ENCODE measurements at places on chromosomes 2 and 18.
A peak's percentile ranks its signal among the peaks of the same experiment; 100 is the strongest.

DNA sequence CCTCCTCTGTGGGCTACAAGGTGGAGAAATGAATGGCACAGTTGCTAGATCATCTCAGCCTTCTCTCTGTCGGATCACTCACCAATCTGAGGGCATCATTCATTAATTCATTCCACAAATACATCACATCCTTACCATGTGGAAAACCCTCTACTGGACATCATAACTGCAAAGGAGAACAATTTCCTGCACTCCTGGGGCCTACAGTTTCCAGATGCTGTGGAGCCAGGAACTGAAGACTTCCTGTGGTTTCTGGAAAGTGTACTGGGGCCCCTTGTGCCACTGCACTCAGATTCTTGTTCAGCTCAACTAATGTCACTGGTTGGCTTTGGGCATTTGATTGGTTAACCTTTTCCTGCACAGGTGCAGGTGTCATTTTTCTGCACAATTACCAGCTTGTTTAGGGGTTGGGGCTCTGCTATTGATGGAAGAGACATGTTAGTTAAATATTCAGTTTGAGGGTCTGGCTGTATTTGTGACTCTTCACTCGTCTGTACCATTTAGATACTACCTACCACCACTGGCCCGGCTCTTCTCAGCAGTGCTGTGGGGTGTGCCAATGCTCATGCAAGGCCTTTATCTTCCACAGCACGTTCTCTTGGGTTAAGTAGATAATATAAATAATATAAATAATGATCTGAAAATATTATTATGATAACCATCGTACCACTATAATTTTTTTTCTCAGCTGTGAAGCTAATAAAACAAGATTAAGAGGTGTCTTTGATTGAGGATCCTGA, 427.3 kb downstream of the TSN start:
- DNase-seq: no peak

- DNase-seq: no peak
Observed at GRCh38 chr18:41326311-41326710, 628.7 kb upstream of the PIK3C3 start.

DNA sequence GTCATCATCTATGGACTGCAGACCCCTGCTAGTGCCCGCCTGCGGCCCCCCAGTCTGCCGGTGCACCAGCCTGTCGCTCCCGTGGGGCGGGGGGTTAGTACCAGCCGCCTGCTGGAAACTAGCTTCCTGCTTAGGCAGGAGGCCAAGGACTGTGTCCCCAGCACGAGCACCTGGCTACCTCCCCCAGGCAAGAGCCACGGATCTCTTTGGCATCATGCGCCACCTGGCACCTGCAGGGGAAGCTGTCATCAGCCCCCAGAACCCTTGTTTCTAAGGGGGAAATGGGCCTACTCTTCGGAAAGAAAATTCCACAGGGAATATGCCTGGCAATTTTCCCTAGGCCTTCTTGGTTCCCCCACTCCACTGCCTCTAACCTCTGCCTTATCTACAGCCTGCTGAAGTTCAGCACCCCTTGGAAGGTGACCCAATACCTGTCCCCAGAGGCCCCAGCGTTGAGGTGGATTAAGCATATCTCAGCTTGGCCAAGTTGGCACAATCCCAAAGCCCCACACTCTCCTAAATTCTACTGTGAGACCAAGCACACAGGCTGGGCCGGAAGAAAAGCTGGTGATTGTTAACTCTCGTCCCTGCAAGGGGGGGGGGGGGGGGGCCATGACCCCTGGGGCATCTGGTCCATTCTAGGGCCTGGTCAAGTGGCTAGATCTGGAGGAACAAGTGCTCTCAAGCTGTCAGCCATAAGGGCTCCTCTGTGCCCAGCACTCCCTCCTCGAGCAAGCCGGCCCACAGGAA, 62.0 kb upstream of the POMC start:
- DNase-seq: no peak

DNA sequence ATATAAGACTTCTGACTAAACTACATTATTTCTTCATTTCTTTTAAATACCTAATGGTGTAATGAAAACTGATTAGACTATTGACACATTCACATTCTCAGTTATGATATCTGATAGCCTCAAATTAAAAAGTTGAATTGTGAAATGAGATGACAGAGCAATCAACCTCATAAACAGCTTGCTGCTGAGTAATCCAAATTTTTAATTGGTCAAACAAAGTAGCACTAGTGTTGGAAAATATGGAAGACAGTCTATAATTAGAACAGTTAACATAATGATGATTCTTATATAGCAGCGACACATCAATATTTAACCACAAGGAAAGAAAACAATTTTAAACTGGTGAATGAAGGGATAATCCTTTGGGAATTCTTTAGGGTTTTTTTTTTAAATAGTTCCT, 91.9 kb upstream of the LRP1B start:
- no peak for DNase-seq

DNA sequence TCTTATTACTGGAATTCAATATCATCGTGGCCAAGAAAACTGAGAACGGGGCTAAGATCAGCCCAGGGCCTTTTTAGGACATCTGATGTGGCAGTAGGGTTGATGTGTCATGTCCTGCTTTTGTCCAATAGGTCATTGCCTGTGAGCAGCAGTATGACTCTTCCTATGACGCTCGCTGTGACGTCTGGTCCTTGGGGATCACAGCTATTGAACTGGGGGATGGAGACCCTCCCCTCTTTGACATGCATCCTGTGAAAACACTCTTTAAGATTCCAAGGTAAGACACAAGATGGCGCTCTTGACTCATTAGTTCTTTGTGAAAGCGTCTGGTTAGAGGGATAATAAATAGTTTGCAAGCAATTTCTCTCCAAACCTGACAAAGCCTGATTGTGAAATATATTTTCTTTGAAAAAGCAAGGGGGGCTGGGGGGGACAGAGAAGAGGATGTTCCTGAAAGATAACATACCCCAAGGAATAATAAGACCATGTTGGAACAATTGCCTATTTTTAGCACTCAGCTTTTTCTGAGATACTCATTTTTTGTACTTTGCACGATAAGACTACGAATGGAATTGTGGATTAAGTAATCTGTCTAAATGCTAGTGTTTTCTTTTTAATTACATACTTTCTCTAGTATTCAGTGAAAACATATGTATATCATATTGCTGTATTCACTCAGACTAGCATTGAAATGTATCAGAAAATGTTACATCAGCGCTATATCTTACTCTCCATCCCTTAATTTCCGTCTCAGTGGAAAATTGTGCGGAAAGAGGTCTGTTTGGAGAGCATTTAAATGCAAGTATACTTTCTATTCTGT, 58.1 kb downstream of the MYO3B start:
- peak; percentile 34 for DNase-seq

GRCh38 chr2:237874585-237875161, 15.2 kb downstream of the RAMP1 start:
- no peak for DNase-seq

DNA sequence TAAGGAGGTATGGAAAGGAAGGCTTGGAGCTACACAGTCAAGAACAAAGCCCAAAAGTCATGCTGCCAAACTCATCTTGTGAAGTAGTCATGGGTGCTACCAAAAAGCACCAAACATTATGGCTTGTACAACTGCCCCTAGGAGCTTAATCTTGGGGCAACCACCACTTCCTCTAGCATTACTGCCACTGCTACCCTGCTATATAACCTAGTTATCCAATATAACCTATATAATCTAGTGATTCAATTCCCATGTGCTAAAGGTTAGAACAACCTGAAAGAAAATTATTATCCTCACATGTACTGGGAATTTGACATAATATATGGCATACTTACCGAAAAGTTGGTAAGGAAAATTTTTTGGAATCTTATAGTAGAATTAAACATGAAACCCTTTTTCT, 102.6 kb upstream of the RBBP8 start:
- DNase-seq: no peak

DNA sequence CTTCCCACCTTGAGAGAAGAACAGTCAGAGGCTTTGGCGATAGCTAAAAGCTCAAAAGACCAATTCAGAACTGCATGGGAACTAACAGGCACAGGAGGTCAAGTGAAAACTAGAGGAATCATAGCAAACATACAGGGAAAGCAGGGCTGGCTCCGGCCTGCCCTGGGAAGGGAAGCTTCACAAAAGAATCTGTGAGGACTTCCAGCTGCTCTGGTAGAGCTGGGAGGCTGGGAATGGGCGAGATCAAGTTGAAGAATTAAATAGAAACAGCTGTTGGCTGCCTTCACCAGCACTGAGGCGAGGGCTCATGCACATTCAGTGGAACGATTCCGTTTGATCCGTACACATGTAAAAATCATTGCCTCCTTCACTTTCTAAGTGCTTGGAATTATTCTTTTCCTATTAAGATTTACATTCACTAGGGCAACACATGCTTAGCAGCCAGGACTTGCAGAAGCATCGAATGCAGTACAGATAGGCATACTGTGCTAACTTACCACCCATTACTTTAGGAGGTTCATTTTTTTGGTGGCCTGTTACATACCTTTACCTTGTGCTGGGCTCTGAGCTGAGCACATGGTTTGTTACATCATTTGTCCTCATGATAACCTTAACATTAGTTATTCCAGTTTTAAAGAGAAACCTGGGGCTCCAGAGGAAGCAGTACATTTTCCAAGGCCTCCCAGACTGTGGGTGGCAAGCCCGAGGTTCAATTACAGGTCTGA, 125.4 kb upstream of the RNF152 start:
- DNase-seq: no peak

DNA sequence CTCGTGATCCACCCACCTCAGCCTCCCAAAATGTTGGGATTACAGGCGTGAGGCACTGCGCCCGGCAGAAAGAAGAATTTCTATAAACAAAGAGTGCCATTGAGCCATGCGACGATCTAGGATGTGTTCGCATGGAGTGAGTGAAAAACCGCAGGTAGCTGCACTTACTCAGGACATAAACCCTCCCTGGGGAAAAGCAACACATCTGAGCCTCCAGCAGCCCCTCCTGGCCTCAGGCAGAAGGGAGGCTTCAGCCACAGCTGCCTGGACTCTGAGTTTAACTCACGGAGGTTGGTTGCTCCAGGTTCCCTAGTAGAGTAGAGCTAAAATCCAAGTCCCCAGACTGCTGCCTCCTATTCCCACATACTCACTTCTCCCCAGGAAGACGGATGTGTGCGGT, 11.3 kb upstream of the STK25 start:
- no peak for DNase-seq

GRCh38 chr2:73944714-73945113, 18.0 kb downstream of the DGUOK start:
- DNase-seq: peak; percentile 50
